Activated naive CD4-positive, alpha-beta T cell treated with anti-CD3 and anti-CD28 coated beads, Interleukin-2, amount 50 U/mL, for 72 hours (primary cell): ENCODE measurements at places on chromosomes 16 and 17.

DNA sequence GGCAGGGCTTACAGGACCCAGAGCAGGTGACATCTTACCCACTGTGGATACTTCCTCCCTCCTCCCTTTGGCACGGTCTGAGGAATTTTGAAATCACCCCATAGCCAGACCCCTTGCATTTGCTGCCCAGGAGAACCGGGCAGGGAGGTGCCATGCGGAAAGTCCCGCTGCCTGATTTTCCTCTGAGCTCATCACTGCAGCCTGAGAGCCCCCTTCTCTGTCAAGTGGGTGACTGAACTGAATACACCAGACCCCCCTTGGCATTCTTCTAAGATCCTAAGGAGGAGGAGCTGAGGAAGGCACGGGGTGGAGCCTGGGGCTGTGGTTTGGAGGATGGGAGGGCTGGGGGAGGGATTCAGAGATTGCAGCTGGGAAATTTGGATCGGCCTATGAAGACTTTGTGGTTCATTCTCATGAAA is 173.4 kb downstream of the RAB11FIP4 start:
- no peak for DNase-seq

GRCh38 chr17:81309859-81310839 is 15.0 kb upstream of the SLC38A10 start:
- DNase-seq = no peak

- DNase-seq = no peak
These were observed 2.4 kb downstream of the MLKL start for GRCh38 chr16:74698222-74698621.

- no peak for DNase-seq
These were observed 29.3 kb downstream of the STH start for GRCh38 chr17:46028374-46028773.

DNA sequence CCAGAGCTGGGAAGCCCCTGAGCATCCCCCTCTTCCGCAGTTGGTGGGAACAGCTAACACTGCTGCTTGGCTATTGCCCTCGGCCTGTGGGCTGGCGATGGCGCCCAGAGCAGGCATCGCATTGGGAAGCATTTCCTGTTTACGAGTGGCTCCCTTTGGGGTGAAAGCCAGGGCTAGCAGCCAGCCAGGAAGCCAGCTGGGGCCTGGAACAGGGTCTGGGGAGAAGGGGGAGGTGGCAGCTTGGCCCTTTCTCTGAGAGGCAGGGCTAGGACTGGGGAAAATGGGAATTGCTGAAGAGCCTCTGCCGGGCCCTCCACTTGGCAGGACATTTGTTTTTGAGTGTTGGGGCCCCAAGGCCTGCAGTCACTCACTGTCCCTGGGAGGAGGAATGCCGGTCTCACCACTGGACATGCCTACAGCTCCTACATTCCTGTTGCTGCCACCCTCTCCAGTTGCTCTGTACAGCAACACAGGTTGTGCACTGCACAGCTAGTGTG is 2.4 kb upstream of the MTSS2 start:
- DNase-seq = no peak

DNA sequence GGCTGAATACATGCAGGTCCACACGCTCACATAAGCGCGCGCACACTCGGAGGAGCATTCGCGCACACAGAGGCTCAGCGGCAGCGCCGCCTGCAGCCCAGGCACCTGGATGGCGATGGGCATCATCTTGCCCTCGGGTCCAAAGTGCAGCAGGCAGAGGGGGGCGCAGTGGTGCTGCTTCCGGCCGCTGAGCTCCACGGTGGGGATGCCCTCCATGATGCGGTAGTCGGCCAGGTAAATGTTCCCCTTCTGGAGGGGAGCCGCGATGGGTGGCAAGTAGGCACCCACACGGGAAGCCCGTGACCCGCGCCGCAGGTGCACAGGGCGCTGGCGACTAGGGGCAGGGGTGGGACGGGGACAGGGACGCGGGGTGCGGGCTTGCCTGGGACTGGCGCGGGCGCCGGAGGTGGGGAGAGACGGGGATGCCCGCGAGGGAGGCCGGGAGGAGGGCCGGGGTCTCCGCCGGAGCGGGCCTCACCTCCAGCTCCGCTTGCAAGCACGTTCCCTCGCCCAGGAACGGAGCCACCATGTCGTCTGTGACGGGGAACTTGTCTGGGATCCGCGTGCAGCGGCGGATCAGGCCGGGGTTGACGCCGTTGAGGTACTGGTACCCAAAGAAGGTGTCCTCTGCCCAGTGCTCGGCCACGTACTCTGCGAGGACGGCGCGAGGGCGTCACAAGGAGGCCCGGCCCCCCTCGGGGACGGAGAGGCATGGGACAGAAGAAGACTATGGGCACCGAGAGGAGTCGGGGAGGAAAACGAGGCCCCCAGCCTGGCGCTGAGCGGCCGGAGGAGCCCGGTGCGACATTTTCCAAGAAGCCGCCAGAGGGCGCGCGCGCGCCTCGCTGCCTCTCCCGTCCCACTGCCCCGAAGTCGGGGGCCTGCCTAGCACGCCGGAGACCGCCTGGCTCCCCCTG is 8.0 kb downstream of the ALOX12B start:
- peak; percentile 85 for DNase-seq

DNA sequence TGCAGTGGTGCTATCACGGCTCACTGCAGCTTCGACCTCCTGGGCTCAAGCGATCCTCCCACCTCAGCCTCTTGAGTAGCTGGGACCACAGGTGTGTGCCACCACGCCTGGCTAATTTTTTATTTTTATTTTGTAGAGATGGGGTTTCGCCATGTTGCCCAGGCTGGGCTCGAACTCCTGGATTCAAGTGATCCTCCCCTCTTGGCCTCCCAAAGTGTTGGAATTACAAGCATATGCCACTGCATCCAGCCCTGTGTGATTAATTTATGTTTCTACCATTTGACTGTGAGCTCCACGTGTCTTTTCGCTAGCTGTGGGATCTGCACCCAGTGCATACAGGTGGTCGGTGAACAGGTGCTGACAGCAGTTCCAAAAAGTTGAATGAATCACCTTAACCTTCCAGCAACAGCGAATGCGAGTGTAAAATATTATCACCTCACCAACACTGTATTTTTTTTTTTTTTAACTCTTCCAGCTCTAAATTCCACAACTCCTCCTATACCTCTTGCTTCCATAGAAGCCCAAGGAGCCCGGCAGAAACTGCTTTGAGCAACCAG is 484 bp upstream of the NUDT7 start:
- DNase-seq = no peak

- no peak for DNase-seq
These were observed 30.6 kb upstream of the MMD start for GRCh38 chr17:55452139-55452790.

GRCh38 chr16:24180451-24180850 is 75.7 kb upstream of the CACNG3 start:
- no peak for DNase-seq

DNA sequence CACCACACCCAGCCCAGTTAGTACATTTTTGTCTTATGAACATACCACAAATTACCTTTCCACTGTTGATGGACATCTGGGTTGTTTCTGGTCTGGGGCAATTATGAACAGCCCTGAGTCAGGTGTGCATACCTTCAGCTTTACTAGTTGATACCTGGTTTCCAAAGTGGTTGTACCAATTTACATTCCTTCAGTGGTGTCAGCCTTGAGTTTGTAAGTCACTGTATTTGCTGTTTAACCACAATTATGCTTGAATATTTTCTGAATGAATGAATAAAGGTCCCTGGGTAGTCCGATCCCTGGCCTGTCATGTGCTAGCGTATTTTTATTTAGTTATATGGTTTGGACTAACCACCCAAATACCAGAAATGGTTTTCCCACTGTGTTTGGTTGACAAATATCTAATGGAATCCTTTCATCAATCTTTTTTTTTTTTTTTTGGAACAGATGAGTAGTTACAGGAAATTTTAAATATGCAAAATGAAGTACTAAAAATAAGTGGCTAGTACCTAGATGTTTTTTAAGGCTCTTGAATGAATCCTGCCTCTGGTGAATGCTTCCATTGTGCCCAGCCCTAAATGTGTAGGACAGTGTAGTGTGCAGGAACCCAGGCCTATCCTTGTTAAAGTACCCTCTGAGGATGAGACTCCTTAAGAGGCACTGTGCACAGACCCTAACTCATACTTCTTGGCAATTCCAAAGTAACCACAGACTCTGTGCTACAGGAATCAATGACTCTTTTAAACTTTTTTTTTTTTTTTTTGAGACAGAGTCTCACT is 3.7 kb downstream of the DUSP14 start:
- no peak for DNase-seq

- DNase-seq = peak; percentile 69
These were observed 16.3 kb upstream of the AURKB start for GRCh38 chr17:8226536-8227237.

DNA sequence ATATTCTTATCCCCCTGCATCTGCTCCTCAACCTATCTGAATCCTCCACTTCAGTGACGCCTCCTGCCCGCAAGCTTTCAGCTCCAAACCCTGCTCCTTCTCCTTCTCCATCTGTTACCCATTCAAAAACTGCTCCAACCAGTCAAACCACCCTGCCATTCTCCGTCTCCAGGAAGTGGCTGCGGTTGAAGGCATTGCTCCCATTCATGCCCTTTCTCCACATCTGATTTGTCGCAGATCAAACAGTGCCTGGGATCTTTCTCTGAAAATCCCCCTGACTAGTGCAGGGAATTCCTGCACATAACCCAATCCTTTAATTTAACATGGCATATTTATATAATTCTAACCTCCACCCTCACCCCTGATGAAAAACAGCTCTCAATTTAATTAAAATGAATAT is 56.3 kb downstream of the SLFN5 start:
- DNase-seq = no peak

DNA sequence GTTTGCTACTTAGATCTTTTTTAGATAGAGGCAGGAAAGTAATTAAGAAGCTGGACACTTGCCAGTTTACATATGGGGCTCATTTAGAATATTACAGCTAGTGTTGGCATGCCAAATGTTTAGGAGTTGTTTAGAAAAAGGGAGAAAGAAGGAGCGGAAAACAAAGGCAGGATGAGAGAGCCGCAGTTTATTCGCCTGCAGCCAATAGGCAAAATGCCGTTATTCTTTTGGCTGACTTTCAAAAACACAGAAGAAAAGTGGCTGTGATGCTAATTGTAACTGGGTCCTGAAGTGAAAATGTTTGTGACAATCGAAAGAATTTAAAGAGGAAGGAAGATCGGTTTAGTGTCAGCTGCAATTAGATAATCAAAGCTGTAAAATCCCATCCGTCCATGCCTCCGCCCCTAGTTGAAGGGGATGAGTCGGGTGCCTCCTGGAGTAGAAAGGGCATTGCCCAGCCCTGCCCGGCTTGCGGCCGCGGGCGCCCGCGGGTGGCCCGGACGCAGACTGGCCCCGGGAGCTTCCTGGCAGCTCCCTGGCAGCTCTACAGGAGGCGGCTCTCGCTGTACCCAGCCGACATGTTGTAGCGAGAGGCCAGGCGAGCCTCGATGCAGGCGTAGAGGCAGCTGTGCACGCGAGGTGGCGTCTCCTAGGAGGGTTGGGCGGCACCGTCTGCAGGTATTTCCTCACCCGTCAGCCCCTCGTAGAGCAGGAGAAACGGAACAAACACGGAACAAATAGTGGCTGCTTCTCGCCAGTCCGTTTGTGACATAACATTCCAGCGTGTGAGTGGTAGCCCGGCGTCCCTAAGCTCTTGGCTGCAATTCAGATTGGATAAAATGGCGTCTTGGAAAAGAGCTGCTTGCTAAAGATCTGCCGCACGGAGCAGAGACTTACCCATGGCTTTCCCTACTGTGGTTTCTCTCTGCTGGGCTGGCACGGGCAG is 82.2 kb downstream of the TNRC6C start:
- no peak for DNase-seq

GRCh38 chr17:57987581-57988300 is at the start of gene VEZF1:
VEZF1 (minus strand) TSS chr17:57988254; CDS start chr17:57988111, 143 bp downstream.
- DNase-seq = peak; percentile 79

- no peak for DNase-seq
These were observed 114.0 kb downstream of the CMIP start for GRCh38 chr16:81558444-81559175.

DNA sequence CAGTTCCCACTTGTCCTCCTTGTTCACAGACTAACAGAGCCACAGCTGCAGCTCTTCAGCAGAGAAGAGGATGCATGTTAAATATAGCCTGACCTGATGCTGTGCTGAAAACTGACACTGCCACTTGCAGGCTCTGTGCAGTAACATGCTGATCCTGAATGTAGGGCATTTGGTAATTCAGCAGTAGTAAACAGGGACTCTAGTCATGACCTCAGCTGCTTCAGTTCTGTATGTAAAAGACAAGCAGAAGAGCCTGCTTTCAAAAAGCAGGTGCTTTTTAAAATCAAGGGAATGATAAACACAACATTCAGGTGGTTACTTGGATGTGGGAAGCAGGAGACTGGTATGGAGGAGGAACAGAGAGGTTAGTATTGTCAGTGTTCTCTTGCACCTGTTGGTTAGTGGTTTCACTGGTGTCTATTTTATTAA is 33.8 kb downstream of the ESRP2 start:
- DNase-seq = no peak

- no peak for DNase-seq
These were observed 14.5 kb downstream of the TUBG1 start for GRCh38 chr17:42623732-42624596.

- no peak for DNase-seq
These were observed 4.4 kb upstream of the RASL10B start for GRCh38 chr17:35726953-35727460.

DNA sequence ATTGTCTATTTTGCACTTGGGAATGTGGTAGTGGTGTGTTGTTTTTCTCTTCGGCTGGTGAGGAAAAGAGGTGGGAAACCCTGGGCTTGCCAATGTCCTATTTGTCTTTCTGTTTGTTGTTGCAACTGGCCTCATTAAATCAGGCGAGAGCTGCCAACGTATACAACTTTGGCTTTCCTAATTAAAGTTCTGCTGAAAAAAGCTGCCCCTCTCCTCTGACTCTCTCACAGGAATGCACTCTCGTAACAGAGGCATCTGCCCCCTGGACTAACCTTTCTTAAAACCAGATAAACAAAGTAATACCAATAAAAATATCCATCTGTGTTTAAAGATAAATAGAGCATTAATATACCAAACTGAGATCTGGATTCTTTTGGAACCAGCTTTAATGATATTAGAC is 7.8 kb downstream of the CDRT15 start:
- no peak for DNase-seq

GRCh38 chr16:30095166-30096078 is 591 bp downstream of the YPEL3 start:
- peak; percentile 81 for DNase-seq

GRCh38 chr17:48542114-48542656 is 2.7 kb downstream of the HOXB2 start:
- no peak for DNase-seq

DNA sequence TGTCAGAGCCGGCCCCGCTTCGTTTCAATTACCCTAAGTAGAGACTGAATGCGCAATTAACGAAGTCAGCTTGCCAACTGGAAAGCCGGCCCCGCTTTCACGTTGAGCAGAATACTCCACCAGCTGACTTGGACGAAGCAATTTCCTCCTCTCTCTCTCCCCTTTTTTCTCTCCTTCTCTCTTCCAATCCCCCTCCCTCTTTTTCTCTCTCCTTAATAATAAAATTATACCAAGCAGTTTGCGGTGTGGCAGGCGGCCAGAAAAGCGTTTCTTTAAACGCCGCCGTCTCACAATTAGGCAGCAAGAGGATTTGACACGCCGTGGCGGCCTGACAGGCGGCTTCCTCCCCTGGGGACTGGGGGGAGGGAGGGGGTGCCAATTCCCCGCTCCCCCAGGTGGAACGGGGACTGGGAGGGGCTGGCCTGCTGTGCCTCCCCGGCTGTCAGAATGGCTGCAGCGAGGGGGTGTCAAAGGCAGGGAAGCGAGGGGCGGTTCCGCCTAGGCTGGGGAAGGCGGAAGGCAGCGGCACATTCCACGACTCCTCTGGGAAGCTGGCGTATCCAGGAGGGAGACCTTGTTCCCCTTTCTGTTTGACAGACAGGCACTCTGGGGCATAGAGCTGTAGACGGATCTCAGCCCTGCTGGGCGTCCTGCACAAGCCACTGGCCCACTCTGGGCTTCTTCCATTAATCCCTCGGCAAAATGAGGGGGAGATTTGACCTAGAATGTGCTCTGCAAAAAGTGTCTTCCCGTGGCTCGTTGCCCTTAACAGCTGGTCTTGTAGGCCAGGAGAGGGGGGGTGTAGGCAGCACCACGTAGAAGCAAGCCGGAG is 52.7 kb downstream of the SREBF1 start:
- no peak for DNase-seq
